ENCODE measurements at places on chromosomes 1 and 21.

DNA sequence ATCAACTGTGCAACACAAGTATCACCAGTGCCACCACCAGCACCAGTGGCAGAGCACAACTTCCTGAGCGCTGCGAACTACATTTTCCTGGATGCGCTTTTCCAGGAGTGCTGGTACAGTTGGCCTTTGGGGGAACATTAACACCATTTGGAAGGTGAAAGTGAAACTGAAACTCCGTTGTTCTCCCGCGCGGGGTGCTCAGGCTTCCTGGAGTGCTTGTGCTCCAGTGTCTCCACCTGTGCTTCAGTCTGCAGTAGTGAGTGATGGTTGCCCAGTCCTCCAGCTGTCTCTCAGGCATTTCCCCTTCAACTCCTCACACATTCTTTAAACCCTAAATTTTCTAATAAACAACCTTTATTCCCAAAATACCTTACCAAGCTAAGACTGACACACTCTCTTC, 187.8 kb downstream of the LRRIQ3 start:
- no peak for DNase-seq

DNA sequence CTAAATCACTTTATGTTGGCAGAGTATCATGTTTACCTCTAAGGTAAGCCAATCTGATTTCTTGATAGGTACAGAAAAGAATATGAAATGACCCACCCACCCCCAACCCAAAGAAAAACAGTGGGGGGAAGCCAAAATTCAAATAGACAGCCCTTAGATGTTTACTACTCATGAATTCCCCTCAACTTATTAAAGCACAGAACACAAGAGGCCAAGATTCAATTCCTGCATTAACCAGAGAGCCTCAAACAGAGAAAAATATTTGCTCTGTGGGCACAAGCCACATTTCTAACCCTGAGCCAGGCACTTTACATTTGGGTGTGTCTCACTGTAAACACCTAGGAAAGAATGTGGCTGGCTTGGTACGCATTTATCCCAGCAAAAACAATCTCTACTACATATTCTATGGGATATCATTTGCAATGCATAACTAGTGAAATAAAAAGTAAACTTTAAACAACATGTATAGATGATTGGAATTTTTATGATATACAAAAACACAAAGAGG, 84.3 kb downstream of the PTPN14 start:
- no peak for DNase-seq

DNA sequence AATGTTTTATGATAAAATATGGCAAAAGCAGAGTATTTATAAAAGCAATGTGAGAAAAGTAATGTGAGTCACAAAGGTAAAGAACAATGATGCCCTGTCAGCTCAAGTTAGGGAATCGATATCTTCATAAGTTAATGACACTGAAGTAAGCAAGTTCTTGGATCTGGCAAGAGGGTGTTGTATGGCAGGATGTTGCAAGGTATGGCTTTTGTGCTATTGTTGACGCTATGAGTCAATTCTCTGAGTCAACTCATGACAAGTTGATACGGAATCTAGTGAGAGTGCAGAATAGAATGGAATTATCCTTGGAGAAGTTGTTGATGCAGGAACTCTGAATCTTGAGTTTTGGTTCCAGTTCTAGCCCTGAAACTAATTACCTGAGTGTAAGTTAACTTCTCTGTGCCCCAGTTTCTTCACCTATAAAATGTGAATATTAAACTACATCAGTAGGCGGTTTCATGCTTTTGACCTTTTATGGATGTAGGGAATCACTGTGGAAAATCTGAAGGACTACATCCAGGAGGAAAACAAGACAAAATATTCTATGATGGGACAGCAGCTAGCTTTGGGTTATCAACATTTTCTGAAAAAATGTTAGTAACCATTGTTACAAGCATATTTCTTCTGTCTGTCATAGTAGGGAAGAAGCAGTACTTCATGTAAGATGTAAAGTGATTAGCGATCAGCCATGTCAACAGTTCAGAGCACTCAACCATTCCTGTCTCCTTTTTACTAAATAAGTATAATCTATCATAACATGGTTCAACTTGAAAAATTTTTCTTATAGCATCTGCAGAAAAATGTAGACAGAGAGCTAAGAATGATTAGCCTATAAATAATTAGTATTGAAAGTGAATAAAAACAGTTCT, 96.9 kb downstream of the ATP6V1G3 start:
- no peak for DNase-seq

GRCh38 chr1:237851210-237851845, 39.4 kb downstream of the ZP4 start:
- no peak for DNase-seq

DNA sequence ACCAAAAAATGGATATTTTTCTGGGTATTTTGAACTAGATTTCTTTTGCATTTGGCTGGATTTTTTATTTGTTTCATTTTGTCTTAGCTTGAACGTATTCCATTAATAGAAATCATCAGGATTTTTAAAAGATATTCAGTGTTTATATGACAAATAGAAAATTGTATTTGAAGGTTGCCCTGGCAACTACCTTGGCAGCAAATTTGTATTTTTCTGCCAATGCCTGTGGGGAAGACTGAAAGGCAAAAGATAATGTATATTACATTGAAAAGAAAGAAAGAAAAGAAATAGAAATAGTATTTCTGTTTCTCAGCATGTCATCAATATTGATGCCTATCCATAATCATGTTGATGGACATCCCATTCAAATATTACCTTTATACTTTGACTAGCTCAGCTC, 16.8 kb downstream of the VCAM1 start:
- no peak for DNase-seq

- no peak for DNase-seq
Observed at GRCh38 chr1:39301606-39302005, 97.1 kb downstream of the MACF1 start.

DNA sequence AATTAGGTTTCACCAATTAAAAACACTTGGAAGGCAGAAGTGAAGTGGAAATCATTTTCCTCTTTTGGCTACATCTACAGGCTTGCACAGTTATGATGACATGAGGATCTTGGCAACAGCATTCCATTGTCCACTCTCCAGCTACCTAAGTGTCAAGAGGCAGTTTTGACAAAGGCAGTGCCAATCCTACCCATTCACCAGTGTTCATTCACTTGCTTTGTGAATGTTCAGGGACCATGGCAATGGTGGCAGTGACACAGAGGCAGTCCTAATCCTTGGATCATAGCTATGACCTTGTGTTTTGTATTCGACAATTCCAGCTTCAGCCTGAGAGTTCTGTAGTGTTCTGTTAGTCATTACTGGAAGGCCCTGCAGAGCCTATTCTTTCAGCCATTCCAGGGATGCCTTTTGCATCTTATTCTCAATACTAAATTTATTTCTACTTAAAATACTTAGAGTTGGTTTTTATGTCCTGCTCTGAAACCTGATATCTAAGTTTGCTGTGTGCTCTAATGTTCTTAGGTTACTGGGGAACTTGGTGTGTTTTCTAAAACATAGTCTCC, 36.7 kb downstream of the CRB1 start:
- no peak for DNase-seq

DNA sequence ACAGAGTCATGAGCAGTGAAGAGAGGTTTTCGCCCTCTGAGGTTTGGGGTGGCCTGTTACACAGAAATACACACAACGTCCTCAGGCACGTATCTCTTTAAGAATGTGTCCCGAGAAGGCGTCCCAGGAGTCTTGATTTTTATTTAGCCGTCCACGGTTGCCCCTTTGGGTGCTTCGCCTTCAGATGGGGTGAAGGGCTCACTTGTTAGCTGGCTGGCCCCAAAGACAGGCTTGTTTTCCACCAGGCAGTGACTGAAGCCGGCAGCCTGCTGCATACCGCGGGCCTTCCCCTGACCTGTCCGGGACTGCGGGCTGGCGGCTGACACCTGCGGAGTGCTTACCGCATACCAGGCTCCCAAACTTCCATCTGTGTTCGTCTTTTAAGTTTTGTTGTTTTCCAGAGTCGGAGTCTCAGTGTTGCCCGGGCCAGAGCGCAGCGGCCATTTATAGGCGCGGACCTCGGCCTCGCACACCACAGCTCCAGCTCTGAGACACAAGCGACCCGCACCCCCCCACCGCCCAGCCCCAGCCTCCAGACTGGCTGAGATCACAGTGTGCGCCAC, 1.6 kb upstream of the ADARB1 start:
- no peak for DNase-seq

- no peak for DNase-seq
Observed at GRCh38 chr1:218665221-218665620, 320.1 kb downstream of the TGFB2 start.

GRCh38 chr1:25623007-25623406, 6.4 kb downstream of the MAN1C1 start:
- no peak for DNase-seq

GRCh38 chr1:70583522-70583921, 172.5 kb downstream of the CTH start:
- no peak for DNase-seq

DNA sequence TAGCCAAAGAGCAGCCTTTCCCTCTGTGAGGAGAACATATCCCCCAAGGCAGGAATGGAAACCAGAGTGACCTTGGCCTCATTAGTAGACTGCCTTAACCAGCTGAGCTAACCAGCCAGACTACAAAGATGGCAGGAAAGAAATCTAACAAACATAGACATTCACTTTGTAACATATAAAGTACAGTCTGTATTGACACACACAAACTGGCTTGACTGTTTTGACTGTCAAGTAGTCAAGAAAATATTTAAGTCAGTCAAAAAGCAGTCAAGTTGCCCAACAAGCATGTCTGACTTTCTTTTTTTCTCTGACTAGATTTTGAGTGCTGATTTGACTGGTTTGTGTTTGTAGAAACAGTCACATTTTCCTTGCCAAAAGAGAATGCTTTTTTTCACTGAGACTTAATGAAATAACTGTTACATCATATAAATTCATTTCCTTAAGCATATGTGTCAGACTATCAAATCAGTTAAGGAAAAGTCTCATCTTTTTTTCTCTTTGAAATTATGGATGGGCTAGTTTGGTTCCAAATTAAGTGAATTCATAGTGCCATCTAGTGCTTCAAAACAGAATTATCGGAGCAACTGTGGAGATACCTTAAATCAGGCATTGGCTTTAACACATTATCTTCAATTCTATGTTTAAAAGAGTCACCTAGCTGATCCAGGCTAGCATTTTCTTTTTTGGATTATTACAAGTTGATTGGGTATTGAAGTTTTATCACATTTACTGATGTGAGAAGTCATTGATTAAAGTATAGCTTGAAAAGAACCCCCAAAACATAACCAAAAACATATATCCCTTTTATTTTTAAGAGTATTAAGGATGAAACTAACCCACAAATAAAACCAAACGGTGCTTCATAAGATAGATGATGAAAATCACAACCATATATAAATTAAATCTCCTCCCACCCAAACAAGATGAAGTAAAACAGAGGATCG, 75.0 kb downstream of the ATP6V1G3 start:
- no peak for DNase-seq

DNA sequence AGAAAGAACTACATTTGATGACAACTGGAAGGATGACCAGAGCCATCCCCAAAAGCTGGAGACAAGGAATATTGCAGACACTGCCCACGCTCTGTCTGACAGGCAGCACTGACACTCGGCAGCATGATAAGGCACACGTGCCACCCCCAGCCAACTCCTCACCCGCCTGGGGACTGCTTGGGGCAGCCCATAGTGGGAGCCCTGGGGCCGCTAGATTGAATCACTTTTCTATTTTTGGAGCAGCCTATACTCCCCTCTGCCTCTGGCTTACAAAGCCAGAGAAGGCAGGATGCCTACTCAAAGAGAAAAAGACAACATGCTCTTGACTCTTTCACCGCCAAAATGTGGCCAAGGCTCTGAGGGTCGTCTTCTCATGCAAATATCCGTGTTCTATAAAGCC, 1.3 kb downstream of the SMG5 start:
- no peak for DNase-seq

DNA sequence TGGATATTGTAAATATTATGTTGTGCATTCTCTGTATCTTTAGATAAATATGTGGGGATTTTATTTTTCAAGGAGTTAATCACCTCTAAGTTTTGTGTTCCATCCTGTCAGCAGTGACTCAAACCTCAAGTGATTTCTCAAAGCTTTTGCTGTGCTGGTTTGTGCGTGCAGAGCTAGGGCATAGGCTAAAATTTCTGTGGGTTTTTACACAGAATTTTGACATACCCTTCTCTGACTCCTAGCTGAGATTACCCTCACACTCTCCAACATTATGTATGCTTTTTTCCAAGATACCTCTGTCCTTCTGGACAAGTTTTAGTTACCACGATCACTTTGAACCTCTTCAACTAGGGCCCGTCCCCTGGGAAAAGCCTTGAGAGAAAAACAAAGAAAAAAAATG, 384.9 kb downstream of the NCAM2 start:
- DNase-seq = no peak

DNA sequence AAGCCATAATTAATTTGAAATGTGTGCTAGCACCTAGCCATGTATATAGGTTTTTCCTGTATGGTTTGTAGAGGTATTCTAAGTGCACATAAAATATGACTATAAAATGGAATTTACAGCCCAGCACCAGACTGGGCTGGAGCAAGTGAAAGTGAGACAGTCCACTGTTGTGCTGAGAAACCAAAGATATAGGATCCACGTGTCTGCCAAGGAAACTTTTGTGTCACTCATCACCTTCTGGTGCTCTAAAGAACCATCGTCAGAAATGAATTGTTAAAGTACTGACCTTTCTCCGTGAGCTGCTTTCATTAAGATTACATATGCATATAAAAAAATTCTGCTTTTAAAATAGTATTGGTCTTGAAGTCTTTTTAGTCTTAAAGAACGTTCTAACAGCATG, 141.0 kb upstream of the ZC3H11B start:
- no peak for DNase-seq

DNA sequence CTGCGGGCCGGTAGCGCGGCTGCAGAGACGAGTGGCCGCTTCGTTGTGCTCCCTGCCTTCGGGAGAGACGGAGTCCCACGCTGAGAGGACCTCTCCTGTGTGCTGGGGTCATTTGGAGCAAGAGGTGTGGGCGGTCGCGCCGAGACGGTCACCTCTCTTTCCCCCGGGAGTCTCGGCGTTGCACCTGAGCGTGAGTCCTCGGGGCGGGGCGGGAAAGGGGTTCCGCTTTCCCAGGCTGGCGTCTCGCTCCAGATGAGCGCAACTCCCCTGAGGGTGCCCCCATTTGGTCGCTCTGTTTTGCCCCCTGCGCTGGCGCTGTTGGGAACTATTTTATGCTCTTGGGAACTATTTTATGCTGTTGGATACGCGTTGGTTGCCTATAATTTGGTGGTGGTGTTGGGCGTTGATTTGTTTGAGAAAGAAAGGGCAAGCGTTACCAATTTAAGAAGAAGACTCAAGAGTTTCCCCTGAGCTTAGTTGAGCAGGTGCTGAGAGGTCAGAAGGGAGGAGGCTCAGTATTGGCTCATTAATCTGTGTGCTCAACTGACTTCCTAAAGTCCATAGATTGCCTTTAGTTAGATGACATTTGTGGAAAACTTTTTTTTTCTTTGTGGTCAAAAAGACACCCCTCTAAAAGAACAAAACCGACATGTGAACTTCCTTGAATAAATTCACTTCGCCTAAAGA, 683 bp downstream of the LRRC8B start:
- peak; percentile 50 for DNase-seq
